ENCODE measurements at places on chromosomes 4 and X. TPM values are rescaled to one million over a fixed set of nuclear protein-coding genes. Genes with fewer than 3 reads are reported as not detected.

GRCh38 chr4:139515531-139515958, 40.5 kb downstream of the SETD7 start:
- DNase-seq, result peak; percentile 27

GRCh38 chr4:108005807-108006206, 16.1 kb downstream of the HADH start:
- no peak for DNase-seq

GRCh38 chr4:186979961-186980745, 256.5 kb upstream of the FAT1 start:
- DNase-seq, result peak; percentile 58

DNA sequence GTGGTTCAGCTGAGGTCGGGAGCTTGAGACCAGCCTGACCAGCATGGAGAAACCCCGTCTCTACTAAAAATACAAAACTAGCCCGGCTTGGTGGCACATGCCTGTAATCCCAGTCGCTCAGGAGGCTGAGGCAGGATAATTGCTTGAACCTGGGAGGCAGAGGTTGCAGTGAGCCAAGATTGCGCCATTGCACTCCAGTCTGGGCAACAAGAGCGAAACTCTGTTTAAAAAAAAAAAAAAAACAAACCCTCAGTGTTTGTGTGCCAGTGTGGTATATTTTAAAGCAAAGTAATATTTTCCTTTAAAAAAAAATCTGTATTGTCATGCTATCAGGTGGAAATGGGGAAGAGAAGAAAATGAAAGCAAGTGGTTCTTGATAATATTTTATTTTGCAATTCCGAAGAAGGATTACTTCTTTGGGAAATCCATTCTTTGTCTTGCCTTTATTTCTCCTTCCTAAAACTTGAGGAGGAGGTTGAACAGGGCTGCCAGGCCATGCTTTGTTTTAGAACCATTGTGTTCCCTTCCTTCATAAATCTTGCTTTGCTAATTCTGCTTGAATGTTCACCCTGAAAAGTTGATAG, 14.4 kb downstream of the ALG13 start:
- no peak for DNase-seq

DNA sequence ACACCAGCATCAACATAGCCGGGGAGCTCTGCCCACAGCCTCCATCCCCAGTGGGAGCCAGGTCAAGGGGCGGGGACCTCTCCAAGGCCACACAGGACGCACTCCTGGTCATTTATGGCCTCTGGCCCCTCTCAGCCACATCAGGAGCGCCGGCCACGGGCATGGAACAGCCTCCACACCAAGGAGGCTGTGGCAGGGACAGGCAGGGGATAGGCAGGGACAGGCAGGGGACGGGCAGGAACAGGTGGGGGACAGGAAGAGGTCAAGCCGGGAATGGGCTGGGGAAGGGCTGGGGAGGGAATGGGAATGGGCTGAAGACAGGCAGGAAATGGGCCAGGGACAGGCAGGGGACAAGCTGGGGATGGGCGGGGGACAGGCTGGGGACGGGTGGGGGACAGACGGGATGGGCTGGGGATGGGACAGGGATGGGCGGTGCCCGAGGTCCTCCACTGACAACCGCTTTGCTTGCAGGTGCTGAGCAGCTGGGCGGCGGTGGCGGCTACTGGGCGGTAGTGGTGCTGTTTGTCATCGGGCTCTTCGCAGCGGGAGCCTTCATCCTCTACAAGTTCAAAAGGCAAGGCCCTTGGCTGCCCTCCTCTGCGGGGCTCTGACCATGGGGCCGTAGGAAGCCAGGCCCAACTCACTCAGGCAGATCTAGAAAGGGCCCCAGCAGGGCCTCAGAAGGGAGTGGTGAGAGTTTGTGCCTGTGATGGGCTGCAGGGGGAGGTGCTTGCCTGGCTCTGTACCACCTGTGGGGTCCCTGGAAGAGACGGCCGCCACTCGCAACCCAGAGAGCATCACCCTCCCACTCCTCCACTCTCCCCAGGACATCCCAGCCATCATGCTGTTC, 205.6 kb downstream of the AFAP1 start:
- DNase-seq, result no peak

SSX1 gene
- not detected for total RNA-seq

GRCh38 chr4:98625399-98625798, 33.0 kb downstream of the TSPAN5 start:
- DNase-seq, result no peak

GRCh38 chrX:97524340-97524739, 640.6 kb downstream of the RPA4 start:
- no peak for DNase-seq

DNA sequence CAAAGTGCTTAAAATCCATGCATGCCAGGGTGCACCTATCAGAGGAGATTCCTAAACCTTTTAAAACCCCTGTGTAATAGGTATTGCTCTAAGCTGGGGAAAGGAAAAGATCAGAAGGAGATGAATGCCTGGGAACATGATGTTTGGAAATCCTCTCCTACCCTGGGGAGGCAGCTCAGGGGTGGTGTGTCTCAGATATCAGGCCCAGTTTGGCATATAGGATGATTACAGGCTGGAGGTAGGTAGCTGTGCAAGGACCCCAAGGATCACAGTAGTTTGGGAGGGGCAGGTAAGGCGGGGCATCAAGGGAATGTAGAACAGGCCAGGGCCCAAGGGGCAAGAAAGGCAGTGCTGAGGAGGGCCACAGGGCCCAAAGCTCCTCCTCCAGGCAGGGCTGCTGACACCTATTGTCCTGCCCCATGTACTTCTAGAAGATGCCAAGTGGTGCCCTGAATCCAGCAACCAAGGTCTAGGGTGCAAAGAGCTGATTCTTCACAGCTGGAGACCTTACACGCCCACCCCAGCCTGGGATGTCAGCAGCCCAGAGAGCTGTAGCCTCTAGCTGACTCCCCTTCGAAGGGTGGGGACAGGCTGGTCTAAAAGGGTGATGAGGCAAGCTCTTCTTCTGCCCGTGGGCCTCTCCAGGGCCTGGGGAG, 17.6 kb downstream of the SASH3 start:
- DNase-seq, result no peak

SMARCA5 gene
- total RNA-seq, result 53.3 TPM

GRCh38 chr4:2786794-2787229, 6.1 kb upstream of the SH3BP2 start:
- no peak for DNase-seq

- no peak for DNase-seq
These were observed 585.6 kb upstream of the AGA start for GRCh38 chr4:178027796-178028195.

- no peak for DNase-seq
These were observed 842.6 kb downstream of the TECRL start for GRCh38 chr4:63566658-63567057.

DNA sequence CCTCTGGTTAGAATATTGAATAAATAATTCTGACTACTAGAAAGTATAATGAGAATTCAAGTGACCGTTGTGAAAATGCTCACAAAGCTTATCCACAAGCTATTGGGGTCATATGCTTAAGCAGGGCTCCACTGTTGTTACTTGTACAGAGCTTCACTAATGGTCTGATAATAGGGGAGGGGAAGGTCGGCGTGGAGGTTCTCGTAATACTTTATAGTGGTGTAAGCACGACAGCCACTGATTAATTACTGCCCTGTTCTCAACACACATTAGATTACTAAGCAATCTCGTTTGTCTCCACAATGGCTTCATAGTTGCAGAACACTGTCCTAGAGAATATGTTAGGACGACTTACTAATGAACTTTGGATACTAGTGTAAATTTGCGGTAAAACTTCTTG, 11.6 kb downstream of the UNC5C start:
- no peak for DNase-seq

GRCh38 chr4:94758700-94759399, 1.1 kb downstream of the BMPR1B start:
- peak; percentile 12 for DNase-seq

RBMXL3 gene
- total RNA-seq, result not detected

DNA sequence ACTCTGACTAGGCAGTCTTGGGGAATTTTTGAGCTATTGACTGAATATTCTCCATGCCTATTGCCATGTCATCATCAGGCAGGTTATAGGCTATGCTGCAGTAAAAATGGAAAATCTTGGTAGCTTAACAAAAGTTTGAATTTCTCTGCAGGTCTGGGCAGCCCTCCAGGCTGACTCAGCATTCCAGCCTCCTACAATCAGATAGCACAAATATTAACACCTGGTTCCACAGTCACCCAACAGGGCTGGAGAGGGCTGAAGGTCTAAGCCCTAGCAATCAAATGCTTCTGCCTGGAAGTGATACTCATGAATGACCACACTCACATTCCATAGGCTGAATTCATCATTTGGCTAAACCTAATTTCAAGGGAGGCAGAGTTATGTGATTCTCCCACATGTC, 9.6 kb upstream of the PPP3CA start:
- DNase-seq, result peak; percentile 81

- no peak for DNase-seq
These were observed 24.1 kb downstream of the PDLIM5 start for GRCh38 chr4:94475794-94476193.

DNA sequence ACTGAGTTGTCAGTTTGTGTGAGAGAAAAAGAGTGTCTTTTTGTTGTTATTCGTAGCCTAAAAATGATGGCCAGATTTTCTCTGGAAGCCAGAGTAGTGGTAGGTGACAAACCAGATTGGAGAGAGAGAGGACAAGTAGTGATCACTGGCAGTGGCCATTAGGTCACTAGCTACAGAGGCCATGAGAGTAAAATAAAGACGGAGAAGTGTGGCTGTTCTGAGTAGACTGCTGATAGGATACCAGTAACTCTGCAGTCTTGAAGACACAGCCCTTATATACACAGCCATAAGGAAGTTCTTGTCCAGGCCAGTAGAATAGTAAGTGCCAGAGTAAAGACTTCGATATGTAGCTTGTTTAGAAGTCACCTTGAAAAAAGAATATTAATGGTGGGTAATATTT, 7.7 kb downstream of the SLC30A9 start:
- no peak for DNase-seq

NDNF gene
- 10.0 TPM for total RNA-seq
